Stimulated activated CD8-positive, alpha-beta memory T cell treated with anti-CD3 and anti-CD28 coated beads, Interleukin-7, amount 100 ng/mL, for 1 hour (primary cell): ENCODE measurements at places on chromosomes 6 and 20.

GRCh38 chr20:57330998-57331397, 1.4 kb downstream of the SPO11 start:
- no peak for DNase-seq

GRCh38 chr6:45576648-45577624, 199.2 kb upstream of the SUPT3H start:
- DNase-seq: no peak

DNA sequence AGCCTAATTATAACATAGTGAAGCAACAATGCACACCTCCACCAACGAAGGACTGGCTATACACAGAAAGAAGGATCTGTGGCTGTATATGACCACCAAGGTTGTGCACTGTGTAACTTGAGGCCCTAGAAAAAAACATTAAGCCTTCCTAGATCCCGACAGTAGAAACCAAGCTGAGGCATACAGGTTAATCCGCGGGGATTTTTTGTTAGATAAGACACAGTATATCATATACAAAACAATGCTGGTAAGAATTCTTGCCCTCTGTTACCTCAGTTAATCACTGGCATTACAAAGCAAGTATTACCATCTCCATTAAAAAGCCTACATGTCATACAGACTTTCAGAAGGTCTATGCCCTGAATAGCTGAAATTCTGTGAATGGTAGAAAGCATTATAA, 228.8 kb downstream of the TBC1D32 start:
- no peak for DNase-seq

GRCh38 chr6:34145161-34146020, 496 bp downstream of the GRM4 start:
- peak; percentile 14 for DNase-seq

- DNase-seq: no peak
These were observed 91.5 kb downstream of the RIN2 start for GRCh38 chr20:19849341-19850197.

- no peak for DNase-seq
These were observed 166.6 kb upstream of the SOX4 start for GRCh38 chr6:21426841-21427490.
